Activated naive CD4-positive, alpha-beta T cell treated with anti-CD3 and anti-CD28 coated beads, Interleukin-2, amount 10 ng/mL, durations not matched to agents 5 hours and 36 hours (primary cell): ENCODE measurements at places on chromosomes 2 and 18. TPM values are rescaled to one million over a fixed set of nuclear protein-coding genes. Genes with fewer than 3 reads are reported as not detected.

SCYGR5 gene
- not detected for total RNA-seq

AQP12A gene
- total RNA-seq = not detected

NMUR1 gene
- 0.76 TPM for total RNA-seq

STARD6 gene
- total RNA-seq = not detected

EVX2 gene
- not detected for total RNA-seq

DSC2 gene
- total RNA-seq = not detected

ZNF521 gene
- total RNA-seq = not detected

FTCDNL1 gene
- 1.4 TPM for total RNA-seq

MAT2A gene
- total RNA-seq = 221 TPM

PXDN gene
- total RNA-seq = not detected

ELOA2 gene
- not detected for total RNA-seq

TDRD15 gene
- total RNA-seq = not detected

NTSR2 gene
- total RNA-seq = not detected

MFSD2B gene
- total RNA-seq = not detected

GAL3ST2 gene
- not detected for total RNA-seq

FABP1 gene
- total RNA-seq = not detected

COLEC11 gene
- total RNA-seq = not detected

IL36RN gene
- total RNA-seq = not detected

TMEFF2 gene
- not detected for total RNA-seq

UGT1A10 gene
- total RNA-seq = not detected

TGFA gene
- not detected for total RNA-seq

SLC9A2 gene
- not detected for total RNA-seq

ITPRIPL1 gene
- 27.9 TPM for total RNA-seq

PLCD4 gene
- 0.38 TPM for total RNA-seq

RETREG2 gene
- 99.6 TPM for total RNA-seq
